NCI-H1417 (cell line): ENCODE measurements at places on chromosomes 5 and 9.

GRCh38 chr5:149550268-149550583 lies 1.0 kb downstream of the CSNK1A1 start:
- DNase-seq = no peak

DNA sequence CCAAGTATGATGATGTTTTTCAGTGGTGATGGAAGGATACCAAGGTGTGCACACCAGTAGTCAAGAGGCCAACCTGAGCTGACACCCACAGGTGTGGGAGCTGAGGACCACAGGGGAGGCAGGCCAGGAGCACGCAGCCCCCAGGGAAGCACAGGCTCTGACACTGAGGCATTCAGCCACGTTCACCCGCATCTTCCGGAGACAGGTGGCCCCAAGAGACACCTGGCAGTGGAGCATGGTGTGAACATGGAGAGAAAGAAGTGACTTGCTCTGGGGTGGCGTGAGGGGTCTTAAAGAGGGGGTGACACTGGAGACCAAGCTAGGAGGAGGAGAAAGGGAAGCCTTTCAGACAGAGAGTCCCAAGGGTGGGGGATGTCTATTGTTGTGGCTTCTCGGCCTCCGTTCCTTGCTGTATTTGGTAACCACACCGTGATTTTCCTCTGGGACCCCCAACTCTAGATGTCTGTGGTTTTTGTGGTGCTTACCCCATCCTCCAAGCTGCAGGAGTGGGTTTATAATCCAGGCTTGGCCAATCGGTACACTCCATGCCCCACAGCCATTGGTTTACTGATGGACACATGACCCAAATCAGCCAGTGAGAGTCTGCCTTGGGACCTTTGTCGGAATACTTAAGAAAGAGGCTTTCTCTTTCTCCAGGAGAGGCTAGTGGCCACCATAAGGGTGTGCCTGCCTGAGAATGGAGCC lies 84.6 kb downstream of the HRH2 start:
- DNase-seq = no peak

- peak; percentile 5 for DNase-seq
Measured at GRCh38 chr9:23850690-23851629, 24.9 kb upstream of the ELAVL2 start.

DNA sequence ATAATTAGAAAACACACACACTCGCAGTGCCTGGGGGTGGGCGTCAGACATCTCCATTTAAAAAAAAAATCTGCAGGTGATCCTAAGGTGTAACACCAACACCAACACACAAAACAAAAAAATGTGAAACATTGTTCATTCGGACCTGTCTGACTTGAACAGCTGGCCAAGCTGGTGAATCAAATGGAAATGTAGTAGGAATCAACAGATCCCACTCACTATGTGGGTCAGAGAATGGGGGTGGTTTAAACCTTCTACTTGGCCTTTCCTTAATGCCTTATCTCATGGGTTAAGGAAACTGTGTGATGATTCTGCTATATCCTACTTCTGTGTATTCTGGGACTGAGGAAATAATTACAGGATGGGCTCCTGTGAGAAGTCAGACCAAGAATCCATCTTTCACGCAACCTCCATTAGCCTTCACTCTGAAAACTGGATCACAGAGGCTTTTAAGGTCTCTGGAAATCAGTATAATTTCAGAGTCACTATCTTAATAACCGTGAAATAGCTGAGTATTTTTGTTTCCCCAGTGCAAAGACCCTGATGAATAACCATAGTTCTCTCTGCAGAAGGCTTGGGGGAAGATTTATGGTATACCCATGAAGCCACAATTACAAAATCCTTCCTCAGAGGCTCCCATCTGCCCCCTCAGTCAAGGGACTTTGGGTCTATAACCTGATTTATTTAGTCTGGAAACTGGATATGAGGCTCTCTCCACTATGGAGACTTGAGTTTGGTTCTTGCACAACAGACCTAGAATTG lies 17.2 kb upstream of the MCCC2 start:
- no peak for DNase-seq

GRCh38 chr9:33752130-33752637 lies 43.2 kb upstream of the PRSS3 start:
- no peak for DNase-seq
